ENCODE measurements at places on chromosomes 4 and X.

DNA sequence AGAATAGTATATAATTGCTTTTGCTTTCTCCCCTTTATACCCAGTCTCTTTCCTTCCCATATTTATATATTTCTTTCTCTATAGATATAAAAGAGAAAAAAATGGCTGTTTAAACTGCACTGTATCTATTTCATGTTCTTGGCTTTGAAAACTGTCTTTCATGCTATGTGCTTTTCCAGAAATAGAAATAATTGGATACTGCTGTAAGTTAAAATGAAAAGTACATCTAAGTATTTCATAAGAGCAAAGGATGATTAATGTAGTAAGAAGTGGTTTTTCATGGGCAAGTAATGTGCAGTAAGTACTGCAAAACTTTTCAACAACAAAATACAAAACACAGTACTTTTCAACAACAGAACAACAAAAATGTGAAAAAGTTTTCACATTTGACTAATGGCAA is 237.9 kb downstream of the SNCA start:
- no peak for DNase-seq

- no peak for DNase-seq
Observed at GRCh38 chrX:110125446-110126162, 122.7 kb downstream of the TMEM164 start.

DNA sequence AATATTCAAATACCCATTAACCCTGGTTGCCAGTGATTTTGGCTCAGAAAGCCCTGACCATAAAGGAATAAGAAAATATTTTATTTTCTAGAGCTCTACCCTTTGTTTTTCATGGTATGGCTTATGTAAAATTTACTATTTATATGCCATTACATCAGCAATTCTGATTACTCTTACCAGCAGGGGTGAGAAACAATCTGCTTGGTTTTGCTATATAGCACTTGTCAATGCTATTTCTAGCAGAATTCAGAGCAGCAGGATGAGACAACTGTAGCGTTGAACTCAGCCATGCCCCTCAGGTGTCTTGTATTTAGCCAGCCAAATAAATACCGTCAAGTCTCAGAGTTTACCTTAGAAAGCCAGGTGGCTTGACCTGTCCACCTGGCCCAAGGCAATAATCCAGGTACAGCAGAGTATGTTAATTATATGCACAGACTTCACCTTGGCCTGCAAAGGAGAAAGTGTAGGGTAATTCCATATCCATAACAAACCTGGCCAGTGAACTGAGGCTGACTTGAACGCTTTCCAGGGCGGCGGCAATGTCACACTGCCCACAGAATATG is 1303.5 kb downstream of the RAPGEF2 start:
- no peak for DNase-seq

DNA sequence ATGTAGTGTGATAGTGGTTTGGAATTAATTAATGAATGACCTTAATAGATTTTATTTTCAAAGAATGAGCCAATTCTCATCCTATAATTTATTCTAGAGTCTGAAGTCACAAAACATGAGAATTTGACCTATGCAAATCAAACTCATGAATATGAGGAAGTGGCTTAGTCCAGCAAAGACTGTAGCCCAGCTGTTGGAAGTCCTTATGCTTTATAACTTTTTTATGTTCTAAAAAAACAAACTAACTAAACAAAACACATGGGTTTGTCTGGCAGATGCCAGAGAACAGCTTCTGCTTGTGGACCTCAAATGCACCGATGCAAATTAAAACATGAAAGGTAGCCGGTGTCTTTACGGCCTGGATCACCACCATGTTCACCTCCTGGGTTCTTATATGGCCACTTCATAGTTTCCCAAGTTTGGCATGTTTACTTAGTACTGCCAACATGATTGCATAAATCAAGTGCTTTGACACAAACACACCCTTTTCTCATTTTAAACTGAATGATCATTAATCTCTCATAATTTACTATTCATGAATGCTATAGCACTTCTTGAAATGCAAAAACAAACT is 277.4 kb downstream of the PAPSS1 start:
- DNase-seq: no peak

GRCh38 chr4:1124818-1125217 is 11.5 kb upstream of the RNF212 start:
- DNase-seq: no peak

GRCh38 chr4:14070289-14070880 is 442.9 kb upstream of the BOD1L1 start:
- no peak for DNase-seq

DNA sequence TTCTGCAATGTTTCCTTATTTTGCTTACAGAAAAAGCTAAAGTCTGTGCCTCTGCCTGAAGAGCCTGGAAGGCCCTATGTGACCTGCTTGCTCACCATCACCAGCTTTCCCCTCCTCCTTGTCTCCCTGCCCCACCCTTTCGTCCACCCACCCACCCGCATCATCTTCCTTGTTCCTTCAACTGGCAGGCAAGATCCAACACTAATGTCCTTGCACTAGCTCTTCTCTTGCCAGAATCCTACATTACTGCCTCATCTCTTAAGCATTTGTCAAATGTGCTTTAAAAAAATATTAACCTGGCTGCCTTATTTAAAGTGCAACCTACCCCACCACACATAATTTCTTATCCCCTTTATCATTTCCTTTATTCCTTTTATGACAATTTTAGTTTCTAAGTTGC is 165.1 kb upstream of the PPP3CA start:
- DNase-seq: no peak

DNA sequence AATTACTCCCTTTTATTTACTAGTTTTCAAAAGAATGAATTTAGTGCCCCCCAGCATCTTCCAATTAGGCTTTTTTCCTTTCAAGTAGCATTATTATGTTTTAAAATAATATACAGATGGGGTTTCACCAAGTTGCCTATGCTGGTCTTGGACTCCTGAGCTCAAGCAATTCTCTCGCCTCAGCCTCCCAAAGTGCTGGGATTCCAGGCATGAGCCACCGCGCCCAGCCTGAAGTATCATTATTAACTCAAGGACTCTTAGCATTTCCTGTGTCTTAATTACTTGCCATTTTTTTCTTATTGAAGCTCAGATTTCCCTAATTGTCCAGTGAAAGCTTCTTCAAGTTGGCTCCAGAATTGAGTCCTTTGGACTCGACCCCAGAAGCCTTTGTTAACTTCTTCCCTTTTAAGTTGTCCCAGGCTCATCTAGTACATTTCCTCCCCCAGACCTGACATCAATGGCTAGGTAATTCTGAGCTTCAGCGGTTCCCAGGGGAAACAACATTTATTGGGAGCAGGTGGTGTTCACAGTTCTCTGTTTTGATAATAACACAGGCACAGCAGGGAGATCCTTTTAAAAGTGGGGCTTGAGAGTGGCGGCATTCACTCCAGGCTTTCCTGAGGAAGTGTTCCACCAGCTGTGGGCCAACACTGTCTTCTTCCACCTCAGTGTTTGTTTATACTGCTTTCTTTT is 10.0 kb downstream of the SAT1 start:
- DNase-seq: no peak

- DNase-seq: no peak
Observed at GRCh38 chr4:5572114-5572513, 136.2 kb downstream of the EVC2 start.

DNA sequence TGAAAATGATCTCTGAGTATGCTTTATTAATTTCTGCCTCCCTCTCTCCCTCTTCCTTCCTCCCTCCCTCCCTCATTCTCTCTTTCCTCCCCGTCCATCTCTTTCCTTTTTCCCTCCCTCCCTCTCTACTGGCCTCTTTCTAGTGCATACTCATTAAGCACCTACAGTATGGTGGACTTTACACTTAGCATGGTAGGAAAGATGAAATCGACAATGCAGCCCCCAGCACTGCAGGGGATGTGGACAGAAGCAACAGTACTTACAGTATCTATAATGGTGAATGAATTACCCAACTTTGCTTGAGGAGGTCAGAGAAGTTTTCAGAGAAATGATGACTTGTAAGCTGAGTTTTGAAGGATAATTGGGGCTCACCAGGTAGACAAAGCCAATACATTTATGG is 143.8 kb upstream of the RPS6KA3 start:
- no peak for DNase-seq

GRCh38 chr4:156290811-156291210 is 337.1 kb upstream of the CTSO start:
- no peak for DNase-seq

DNA sequence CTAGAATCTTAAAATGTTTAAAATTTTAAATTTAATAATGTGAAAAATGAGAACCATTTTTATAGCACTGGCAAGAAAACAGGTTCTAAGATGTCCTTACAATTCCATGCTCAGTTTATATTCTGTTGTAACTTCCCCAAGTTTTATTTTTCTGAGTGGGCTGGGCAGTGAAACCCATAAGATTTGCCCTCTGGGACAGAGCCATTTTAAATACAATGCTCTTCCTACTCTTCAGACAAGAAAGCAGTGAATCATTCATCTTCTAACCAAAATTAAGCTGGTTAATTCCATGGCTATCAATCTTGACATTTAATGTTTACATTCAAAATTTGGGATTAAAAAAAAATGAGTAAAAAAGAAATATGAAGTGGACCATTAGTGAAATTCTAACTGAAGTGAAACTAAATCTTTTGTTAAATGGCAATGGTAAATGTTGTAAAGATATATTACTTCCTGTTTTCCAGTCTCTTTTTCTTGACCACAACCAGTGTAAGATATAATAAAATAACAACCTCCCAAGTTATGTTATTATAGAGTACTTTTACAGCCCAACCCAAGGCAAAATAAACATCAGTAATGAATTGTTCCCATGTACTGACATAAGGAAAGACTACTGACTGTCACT is 37.2 kb upstream of the PTPN13 start:
- DNase-seq: no peak

DNA sequence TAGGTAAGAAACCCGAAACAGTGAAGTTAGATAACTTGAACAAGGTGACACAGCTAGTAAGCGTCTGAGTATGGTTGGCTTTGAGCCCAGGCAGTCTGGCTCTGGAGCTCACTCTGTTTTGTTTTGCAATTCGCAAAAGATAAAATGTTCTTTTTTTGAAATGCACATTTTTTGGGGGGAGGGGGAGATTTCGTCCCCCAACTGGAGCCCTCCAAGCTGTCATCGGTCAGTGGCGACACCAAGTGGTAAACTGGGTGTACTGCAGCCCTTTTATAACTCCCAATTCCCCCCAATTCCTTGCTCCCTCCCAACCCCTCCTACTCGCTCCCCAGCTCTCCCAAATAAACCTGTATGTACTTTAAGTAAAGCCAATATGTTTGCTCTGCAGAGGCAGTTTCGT is 2.8 kb upstream of the CLCN5 start:
- peak; percentile 35 for DNase-seq

- no peak for DNase-seq
Observed at GRCh38 chr4:122758033-122758432, 25.5 kb downstream of the BBS12 start.

DNA sequence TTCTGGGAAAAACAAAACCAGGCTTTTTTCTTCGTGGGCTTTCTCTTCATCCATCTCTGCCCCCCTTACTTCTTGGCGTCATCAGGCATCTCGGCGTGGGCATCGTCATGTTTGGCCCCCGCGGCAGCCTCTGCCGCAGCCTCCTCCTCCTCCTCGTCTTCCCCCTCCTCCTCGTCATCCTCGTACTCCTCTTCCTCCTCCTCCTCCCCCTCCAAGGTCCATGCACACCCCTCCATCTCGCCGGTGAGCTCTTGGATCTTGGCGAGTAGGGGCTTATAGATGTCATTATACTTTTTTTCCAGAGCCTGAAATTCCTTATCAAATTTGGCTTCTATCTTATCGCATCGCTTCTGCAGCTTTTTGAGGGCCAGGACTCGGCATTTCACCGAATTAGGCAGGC is 488 bp downstream of the NAP1L5 start:
- DNase-seq: no peak

DNA sequence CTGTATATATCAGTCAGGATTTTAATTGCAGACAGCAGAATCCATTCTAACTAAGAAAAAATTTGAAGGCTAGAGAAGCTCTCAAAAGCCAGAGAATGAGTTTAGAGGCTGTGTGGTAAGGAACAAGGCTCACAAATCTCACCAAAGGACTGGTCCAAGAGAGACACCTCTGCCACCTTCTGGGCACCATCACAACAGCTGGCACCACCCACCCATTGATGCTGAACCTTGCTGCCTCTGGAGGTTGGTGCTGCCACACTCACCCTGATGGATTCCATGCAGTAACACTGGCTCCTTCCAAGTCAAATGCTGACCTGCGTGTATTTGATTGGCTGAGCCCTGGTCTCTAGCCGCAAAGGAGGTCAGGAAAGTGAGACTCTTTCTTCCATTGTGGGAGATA is 100.8 kb downstream of the BEND2 start:
- no peak for DNase-seq

GRCh38 chr4:8322794-8323704 is 53.5 kb downstream of the HTRA3 start:
- peak; percentile 7 for DNase-seq

- DNase-seq: peak; percentile 10
Observed at GRCh38 chr4:8738471-8738931, 133.1 kb downstream of the HMX1 start.

DNA sequence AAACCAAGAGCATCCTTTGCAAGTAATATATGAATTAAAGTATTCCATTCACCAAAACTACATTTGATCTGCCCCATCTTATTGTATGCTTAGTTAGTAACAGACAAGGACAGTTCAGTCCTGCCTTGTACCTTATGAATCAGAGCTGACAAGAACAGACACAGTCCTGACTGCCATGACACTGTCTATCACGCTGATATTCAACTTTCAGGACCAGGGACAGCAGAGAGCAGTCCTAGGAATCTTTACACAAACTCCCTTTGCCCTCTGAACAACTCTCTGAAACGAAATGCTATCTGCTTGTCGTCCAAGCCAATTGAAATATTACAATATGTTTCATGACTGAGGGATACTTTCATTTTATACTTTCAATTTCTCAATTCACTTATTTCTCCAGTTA is 268.6 kb upstream of the VCX start:
- DNase-seq: peak; percentile 38

DNA sequence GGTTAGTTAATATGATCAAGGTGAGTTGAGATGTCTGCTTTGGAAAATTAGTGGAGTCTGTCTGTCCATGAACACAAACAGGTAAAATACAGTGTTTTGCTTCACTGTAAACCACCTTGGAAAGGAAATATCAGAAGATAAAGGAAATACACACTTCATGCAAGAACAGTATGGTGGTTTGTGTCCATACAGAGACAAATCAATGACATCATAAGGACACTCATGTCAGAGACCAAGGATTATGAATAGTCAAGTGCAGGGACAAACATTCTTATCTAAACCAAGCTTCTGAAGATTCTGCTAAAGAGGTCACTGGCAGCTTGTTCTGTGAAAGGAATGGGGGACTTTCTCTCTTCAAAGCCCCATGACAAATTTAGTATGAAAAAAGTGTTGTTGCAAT is 322.9 kb upstream of the F9 start:
- DNase-seq: no peak

GRCh38 chrX:118751950-118752783 is 24.8 kb downstream of the IL13RA1 start:
- DNase-seq: no peak

GRCh38 chrX:39688576-39689375 is 409.0 kb downstream of the BCOR start:
- DNase-seq: peak; percentile 66

DNA sequence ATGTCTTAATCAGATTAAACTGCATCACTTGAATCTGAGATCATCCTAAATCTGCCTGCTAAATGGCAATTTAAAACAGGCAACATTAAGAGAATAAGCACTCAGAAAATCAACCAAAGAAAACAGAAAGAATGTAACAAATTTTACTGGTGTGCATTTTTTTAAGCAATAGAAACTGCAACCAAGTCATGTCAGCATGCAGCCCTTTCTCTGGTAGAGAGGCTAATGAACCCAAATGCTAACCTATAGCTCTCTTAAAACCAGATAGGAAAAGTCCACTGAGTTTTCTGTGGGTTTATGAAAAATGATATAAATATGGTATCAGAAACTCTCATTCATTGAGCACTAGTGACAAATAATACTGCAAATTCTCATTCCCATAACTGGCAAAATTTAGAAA is 35.6 kb downstream of the COL25A1 start:
- DNase-seq: no peak
